ENCODE measurements at places on chromosomes 2 and 18.

GRCh38 chr2:175606010-175606841 is 395.8 kb downstream of the LNPK start:
- no peak overlapping the region for H3K27ac ChIP-seq
- DNase-seq, result no peak
- peaks cover 6% of the 10 kb centered on the region for H3K4me1 ChIP-seq
- no peaks in the 10 kb centered on the region for H3K27me3 ChIP-seq
- no peak overlapping the region for H3K4me3 ChIP-seq
- H3K36me3 ChIP-seq, result no peaks in the 10 kb centered on the region

GRCh38 chr2:132941296-132942020 is 271.5 kb upstream of the LYPD1 start:
- H3K4me1 ChIP-seq, result peaks cover 9% of the 10 kb centered on the region
- DNase-seq, result no peak
- H3K27me3 ChIP-seq, result no peaks in the 10 kb centered on the region
- H3K27ac ChIP-seq, result no peak overlapping the region
- no peaks in the 10 kb centered on the region for H3K36me3 ChIP-seq

DNA sequence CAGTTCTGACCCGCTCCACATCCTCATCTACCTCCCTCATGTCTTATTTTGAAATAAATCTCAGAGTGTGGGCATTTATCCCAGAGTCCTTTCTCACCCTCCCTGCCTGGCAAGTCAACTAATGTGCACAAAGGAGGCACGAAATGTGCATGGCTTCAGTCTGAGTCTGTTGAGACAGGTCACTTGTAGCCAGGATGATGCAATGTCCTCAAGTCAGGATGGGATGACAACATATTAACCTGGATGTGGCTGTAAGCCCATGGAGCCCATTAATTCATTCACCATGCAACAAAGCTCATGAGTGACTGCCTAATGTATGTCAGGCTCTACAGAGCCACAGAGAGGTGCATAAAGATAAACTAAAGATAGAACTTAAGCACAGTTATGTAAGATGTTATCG is 34.5 kb downstream of the KCNG3 start:
- no peak overlapping the region for H3K4me3 ChIP-seq
- H3K27ac ChIP-seq, result no peak overlapping the region
- no peak for DNase-seq
- H3K36me3 ChIP-seq, result no peaks in the 10 kb centered on the region
- no peaks in the 10 kb centered on the region for H3K4me1 ChIP-seq

DNA sequence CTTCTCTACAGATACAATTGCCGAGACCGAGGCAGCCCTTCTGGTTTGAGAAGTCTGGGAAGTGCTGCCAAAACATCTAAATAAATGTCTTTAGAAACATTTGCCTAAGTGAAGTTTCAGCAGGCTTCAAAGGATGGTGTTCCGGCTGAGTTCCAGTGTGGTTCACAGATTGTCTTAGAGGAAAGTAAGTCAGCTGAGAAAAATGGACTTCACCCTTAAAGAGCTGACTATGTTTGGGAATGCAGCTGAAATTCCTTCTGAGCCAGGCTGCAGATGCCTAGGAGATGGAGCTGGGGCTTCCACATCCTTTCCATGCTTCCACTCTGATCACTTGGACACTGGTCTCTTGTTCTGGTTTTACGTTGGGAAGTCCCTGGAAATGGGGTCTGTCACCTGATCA is 83.6 kb downstream of the FHOD3 start:
- DNase-seq, result no peak
- H3K27ac ChIP-seq, result no peak overlapping the region
- H3K4me3 ChIP-seq, result no peak overlapping the region
- peaks cover 19% of the 10 kb centered on the region for H3K4me1 ChIP-seq

DNA sequence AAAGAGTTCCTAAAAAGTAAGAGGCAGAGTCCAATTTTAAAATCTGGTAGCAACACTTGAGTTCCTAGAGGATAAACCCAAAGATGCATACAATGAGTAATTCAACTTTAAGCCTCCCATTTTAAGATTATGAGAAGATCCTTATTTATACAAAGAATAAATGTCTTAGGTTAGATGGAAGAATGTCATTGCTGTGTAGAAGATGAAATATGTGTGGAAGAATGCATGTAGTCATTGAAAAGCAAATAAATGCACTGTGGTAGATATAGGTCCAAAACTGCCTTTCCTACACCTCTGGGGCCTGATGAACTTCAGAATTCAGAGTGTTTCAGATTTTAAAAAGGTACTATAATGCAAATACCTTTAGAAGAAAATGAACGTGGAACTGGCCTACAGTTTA is 58.7 kb upstream of the LRP1B start:
- H3K36me3 ChIP-seq, result no peaks in the 10 kb centered on the region
- no peaks in the 10 kb centered on the region for H3K27me3 ChIP-seq
- DNase-seq, result no peak
- H3K4me1 ChIP-seq, result no peaks in the 10 kb centered on the region

GRCh38 chr2:205752924-205753323 is 70.6 kb downstream of the NRP2 start:
- H3K27ac ChIP-seq, result no peak overlapping the region
- DNase-seq, result no peak
- no peak overlapping the region for H3K4me3 ChIP-seq
- peaks cover 29% of the 10 kb centered on the region for H3K4me1 ChIP-seq
- no peaks in the 10 kb centered on the region for H3K36me3 ChIP-seq

Measured in glutamatergic neuron (in vitro differentiated cells).